NCI-H510A treated with DMSO at 0.1 percent for 48 hours (cell line): ENCODE measurements at places on chromosomes 2 and 18.

DNA sequence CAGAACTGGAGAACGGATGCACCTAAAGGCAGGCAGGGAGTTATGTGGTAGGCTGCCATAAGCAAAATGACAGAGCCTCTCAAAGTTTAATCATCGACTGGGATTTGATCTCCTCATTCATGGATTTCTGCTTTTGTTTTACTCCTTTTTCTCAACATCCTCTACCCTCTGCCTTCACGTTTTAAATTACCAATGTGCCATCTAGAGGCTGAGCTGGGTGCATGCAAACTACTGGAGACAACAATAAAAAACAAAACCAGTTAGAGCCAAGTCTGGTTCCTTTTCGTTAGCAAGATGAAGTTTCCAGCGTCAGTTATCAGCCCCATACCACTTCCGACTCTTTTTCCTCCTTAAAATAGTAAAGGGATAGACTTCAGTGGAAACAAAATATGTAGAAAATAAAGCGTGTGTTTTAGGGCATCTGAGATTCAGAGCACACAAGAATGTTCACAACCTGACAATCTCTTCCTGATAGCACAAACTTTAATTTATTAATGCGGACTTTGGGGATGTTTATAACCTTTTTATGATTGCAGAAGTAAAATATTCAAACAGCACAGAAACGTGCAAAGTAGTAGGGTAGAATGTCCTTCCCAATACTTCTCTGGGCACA, 117.0 kb downstream of the LAMA1 start:
- peak; percentile 72 for DNase-seq

DNA sequence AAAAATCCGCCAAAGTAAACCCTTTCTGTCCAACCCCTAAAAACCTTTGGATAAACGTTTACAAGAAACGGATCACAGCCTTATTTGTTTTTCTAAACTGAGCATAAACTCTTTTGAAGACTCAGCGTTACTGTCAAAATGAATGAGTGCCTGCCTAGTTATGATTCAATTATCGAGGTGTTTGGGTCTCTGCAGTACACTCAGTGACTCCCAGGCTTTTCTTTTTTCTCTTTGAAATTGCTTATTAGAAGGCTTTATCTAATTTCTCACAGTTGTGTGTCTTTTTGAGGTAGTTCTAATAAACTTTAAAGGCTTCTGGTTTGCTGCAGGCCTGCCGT, 663 bp downstream of the RHBDD1 start:
- DNase-seq, result no peak

GRCh38 chr2:196234672-196235071, 63.3 kb upstream of the STK17B start:
- no peak for DNase-seq

DNA sequence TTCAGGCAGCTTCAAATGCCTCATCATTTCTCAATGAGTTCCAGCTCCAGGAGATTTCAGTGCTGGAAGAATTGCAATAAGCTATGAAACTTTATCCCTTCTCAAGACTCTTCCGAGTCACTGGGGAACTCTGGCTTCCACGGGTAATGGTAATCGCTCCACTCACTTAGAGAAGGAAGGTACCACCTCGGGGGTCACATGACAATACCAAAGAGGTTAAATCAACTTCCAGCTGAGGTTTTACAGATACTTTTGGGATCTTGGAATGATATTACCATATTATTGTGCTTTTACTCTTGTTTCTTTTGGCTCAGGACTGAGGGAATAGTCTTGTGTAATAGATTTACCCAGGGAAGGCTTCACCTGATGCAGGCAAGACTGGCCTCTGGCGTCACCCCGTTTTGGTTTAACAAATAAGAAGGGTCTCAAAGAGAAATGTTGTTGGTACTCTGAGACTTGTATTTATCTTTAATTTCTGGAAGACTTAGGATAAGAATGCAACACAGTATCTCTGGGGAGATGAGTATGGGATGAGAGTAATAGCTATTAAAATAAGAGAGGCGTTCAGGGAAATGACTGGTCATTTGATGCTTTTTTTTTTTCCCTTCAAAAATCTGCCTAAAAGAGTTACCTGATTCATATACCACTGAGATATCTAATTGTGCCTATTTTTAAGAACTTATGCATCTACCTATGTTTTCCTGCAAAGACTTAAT, 316.9 kb upstream of the ZEB2 start:
- no peak for DNase-seq

GRCh38 chr2:39529836-39530235, 92.8 kb upstream of the MAP4K3 start:
- no peak for DNase-seq

DNA sequence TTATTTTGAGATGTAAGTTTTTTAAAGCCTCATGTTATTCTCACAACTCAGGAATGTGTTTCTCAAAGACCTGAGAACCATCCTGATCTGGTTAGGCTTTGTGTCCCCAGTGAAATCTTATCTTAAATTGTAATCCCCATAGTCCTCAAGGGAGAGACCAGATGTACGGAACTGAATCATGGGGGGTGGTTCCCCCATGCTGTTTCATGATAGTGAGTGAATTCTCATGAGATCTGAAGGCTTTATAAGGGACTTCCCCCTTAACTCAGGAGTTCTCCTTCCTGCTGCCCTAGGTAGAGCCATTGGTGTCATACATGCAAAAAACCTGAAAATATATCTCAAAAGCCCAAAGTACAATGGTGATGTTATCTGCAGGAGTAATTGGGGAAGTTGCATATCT, 836.7 kb downstream of the CBLN2 start:
- DNase-seq, result no peak

- no peak for DNase-seq
Measured at GRCh38 chr2:99970292-99970868, 172.0 kb downstream of the AFF3 start.
